ENCODE measurements at places on chromosomes 3 and 15.

DNA sequence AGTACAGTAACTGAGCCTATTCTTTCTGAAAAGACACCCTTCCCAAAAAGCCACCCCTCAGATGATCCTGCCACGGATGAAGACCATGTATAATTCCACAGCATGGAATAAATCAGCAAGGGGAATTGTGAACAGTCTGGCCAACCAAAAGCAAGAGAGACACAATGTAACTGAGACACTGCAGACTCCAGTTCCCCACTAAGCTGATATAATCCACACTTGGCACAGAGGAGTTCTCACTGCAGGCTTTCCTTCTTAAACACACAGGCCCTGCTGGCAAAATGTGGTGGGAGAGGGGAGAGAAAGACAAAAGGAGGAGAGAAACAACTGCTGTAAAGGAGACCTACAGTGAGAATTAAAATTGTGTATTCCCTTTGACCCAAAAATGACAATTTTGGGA lies 12.7 kb downstream of the GPR156 start:
- no peak for DNase-seq

DNA sequence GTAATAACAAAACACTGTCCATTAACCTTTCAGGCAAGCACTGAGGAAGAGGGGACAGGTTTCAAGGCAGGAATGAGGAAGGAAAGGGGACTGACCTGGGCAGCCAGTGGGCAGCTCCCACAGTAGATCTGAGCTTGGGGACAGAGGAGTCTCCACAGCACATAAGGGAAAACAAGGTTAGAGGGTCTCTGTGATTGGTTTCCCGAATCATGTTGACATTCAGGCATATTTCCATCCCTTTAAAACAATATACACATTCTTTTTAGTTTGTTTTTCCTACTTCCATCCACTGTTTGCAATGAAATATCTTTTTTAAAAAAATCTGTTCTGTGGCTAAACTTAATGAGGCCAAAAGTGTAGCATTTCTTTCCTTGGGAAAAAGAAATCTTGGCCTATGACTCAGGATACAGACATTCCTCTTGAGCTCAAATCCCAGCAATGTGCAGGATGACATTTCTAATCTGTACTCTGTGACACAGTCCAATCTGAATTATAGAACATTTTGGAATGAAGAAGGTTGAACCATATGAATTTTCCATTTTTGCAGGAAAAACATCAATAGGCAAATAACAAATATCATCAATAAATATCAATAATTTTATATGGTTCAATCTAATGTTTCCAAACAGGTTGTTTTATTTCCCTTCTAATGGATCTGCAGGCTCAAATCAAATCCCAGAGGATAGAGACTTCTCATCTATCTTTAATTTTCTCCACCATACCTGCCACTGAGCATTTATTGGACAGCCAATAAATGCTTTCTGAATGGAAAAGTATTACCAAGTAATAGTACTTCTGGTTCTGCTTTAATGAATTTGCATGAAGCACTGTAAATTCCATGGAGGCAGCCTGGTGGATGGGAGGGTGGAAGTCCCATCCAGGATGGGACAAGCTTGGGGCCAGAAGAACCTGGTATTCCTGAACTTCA lies 54.1 kb downstream of the ITGB5 start:
- peak; percentile 82 for DNase-seq

DNA sequence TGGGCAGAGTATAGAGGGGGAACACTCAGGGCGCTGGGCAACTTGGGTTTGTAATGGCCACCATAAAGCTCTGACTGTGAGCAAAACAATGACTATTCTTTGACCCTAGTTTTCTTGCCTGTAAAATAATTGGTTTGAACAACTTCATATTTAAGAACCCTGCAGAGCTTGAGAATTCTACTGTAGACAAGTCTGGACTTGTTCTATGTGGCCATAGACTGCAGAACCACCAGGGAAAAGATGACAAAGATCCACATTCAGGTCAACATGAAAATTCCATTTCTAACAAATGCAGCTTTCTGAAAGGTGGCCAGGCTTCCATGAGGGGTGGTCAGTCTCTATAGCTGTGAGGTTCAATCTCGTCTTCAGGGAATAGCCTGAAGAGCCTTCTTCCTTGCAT lies 239.4 kb upstream of the LRRN1 start:
- no peak for DNase-seq

DNA sequence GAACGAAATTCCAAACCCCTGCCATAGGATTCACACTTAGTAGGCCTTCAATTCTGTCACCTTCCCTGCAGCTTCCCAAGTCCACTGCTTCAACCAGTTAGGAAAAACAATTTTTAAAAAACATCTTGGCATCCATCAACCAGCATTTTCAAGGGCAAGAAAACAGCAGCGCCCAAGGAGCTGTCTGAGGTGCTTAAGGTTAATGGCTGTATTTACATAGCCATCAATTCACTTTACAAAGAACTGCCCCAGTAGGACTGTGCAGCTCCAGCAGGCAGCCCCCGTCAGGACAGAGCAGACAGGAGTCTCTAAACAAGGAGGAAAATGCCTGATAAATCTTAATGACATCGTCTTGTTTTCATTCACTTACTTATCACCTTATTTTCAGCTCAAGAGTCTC lies 13.3 kb downstream of the TAFA4 start:
- peak; percentile 58 for DNase-seq

DNA sequence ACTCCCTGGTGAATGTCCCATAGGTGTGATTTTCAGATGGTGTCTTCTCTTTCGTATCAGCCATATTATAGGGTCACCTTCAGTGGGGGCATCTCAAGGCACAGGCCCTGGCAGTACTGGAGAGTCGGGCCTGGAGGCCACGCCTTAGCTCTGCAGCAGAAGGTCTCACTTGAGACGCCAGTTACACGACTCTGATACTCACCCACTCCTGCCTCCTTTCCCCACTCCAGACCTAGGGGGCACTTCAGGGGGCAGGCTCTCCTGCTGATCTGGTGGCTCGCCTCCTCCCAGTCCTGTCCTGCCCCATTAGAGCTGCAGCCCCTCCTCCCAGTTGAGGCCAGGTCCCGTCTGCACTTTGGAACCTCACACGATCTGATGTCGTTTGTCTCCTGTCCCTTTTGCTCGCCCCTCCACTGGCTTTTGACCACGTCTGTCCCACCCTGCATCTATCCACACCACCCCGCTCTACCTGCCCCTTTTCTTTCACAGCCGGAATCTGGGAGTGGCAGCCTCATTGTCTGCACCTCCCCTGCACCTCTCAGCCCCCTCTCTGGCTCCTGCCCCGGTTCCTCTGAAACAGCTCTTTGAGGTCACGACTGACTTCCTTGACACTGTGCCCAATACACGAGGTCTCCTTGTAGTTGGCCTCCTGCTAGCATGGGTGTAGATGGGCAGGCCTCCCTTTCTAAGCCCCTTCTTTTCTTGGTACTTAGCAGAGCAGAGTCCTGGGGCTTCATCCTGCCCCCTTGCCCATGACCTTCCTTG lies 181.9 kb downstream of the NSMCE3 start:
- no peak for DNase-seq

- no peak for DNase-seq
Observed at GRCh38 chr3:9130345-9131305, 118.8 kb downstream of the SRGAP3 start.

DNA sequence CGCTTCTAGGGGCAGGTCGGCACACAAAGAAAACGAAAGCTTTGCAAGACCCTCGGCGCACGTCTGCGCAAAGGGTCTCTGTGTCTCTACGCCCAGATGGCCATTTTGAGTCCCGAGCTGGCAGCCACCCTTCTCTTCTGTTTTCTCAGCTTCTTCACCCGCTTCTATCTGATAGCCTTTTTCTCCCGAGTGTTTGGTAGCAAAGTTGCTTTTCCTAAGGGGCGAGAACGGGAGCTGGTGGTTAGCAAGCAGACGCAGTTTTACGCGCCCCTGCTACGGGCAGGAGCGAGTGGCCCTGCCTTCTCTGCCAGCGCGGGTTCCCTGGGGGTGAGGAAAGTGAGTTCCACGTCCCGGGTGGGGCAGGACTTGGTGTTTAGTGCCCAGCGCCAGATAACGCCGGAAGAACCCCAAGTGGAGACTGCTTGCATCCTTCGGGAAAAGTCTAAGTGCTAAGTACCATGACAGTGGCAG lies 2.9 kb upstream of the MKRN2 start:
- peak; percentile 36 for DNase-seq

Measured in lung microvascular endothelial cell (primary cell).